ENCODE measurements at places on chromosomes 12 and 14. TPM values are rescaled to one million over a fixed set of nuclear protein-coding genes. Genes with fewer than 3 reads are reported as not detected.

GPR137C gene
- 0.95 TPM for total RNA-seq

KRT83 gene
- total RNA-seq: not detected

ETFBKMT gene
- total RNA-seq: 1.6 TPM

CLEC6A gene
- not detected for total RNA-seq

IL22 gene
- 0.35 TPM for total RNA-seq

WBP11 gene
- 19.2 TPM for total RNA-seq

DPPA3 gene
- total RNA-seq: not detected

Measured in esophagus squamous epithelium (tissue), 5 donors.